ENCODE measurements at places on chromosomes 16 and 17.

DNA sequence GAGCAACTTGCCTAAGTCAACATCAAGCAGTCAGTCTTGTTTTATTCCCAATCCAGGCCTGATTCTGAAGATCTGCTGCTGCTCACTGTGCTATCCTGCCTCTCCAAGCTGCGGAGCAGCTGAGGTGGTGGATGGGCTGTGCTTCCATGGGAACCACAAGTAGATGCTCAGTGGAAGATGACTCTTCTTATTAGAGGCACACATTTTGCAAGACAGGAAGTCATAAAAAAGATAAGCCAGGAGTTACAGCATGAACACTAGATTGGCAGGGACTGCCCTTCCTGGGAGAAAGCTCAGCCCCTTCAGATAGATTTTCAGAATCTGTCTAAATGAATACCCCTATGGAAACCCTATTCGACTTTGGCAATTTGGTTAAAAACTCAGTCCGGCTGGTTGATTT, 143.1 kb downstream of the SHISA6 start:
- DNase-seq: no peak

GRCh38 chr17:45093444-45094110, 32.5 kb downstream of the NMT1 start:
- DNase-seq: no peak

- no peak for DNase-seq
Measured at GRCh38 chr16:85994492-85995490, 95.8 kb downstream of the IRF8 start.

DNA sequence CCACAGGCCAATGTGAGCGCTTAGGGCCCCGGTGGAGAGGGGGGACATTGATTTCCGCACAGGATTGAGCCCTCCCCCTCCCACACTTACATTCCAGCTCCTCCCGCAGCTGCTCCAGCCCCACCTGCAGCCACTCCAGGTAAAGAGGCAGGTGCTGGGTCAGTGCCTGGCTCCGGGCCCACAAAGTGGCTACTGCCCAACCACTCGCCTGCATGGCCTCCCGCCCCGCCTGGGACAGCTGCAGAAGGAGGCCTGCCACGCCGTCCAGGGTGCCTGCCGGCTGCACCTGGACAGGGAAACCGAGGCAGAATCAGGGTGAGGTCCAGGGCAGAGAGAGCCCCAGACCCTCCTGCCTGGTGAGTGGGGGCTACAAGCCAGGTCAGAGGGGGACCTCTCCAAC, 46.3 kb downstream of the RMI2 start:
- no peak for DNase-seq

DNA sequence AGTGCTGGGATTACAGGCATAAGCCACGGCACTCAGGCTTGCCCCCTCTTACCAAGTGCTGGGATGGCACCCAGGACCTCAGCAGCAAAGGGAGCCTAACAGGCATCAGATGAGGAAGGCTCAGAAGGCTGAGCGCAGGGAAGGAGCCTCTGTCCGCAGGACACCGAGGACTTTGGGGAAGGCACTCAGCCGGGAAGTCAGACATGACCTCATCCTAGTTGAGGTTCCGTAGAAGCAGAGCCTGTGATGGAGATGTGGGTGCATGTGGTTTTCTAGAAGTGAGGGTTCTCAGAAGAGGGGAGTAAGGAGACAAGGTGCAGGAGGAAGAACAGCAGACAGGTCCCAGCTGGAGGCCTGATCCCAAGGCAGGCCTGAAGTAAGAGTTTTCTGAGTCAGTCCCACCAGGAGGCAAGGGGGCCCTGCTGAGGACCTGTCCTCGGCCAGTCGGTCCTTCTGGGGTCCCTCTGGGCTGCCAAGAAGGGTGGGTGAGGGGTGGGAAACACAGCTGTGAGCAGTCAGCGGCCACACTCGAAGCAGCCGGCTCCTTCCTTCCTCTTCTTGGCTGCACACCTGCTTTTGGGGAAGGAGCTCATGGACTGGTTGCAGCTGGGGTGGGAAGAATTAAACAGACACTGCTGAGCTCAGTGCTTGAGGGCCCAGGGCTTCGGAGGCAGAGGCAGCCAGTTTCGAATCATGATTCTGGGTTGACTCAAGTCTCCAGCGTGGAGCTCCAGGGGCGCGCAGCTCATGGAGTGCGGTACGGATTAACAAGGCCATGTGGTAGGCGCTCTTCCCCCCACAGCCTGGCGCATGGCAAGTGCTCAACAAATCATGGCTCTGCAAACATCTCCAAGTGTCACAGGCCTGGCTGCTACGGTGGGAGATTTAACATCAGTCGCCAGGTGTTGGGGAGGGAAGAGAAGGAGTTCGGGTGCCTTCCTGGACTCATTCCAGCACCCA, 38.9 kb upstream of the SNN start:
- no peak for DNase-seq

GRCh38 chr16:72978212-72978611, 69.7 kb downstream of the ZFHX3 start:
- DNase-seq: no peak

DNA sequence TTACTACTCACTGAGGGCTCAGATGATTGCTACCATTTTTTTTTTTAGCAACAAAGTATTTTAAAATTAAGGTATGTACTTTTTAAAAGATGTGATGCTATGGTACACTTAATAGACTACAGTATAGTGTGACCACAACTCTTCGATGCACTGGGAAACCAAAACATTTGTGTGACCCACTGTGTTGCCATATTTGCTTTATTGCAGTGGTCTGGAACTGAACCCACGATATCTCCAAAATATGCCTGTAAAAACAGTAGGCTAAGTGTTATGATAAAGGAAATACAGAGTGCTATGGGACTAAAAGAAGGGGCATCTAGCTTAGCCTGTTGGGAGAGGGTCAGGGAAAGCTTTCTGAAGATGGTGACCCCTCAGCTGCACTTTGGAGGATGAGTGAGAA, 41.6 kb upstream of the HNF1B start:
- no peak for DNase-seq

- no peak for DNase-seq
Measured at GRCh38 chr16:82043680-82044584, 8.9 kb downstream of the HSD17B2 start.

DNA sequence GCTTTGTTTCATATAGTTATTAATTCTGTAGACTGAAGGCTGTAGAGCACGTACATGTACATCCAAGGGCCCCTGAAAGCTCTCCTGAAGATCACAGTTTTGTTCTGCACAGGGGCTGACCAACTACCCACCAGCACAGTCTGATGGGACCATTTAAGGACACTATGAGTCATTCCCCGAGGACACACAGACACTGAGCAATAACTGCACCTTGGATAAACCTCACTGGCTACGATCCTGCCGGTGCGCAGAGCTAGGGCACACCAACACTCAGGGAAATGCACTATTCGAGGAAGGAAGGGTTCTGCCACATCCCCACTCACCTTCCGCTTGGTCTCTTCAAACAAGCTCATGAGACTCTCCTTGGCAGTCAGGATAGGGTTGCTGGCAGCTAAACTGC, 20.3 kb downstream of the SMG6 start:
- DNase-seq: no peak

DNA sequence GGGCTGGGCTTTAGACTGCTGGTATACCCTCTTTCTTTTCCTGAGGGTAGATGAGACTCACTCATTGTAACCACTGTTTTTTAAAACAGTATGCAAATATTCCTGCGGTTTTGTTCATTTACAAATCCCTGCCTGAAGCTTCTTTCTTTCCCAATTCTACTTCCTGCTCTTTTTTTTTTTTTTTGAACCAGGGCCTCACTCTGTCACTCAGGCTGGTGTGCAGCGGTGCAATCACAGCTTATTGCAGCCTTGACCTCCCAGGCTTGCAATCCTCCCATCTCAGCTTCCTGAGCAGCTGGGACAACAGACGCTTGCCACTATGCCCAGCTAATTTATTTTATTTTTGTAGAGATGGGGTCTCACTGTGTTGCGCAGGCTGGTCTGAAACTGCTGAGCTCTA, 8.0 kb upstream of the SULT1A1 start:
- no peak for DNase-seq

GRCh38 chr17:18270046-18270931, 9.8 kb downstream of the MIEF2 start:
- DNase-seq: no peak

- DNase-seq: no peak
Measured at GRCh38 chr17:34720760-34721159, 141.4 kb downstream of the TMEM132E start.

- no peak for DNase-seq
Measured at GRCh38 chr17:13204607-13205237, 186.9 kb upstream of the ELAC2 start.

DNA sequence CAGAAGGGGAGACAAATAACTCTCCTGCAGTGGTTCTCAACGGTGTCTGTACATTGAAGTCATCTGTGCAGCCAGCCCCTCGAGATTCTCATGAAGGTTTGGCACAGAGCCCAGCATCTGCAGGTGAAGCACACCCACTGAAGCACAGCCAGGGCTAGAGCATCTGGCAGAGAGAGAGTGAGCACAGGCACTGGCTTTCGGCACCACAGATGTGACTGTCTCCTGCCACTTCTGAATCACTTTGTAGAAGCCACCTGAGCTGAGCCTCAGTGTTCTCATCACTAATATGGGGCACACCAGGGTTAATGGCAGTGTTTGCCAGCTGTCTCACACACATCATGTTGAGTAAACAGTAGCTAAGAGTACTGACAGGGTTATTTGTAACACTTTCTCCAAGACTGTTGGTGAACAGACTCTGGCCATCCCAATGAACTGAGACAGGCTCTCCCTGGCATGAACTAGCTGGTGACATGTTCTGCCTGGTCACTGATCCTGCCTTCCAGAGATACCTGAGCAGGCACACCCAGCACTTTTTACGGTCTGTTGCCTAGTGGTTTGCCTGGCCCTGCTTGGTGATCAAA, 10.9 kb downstream of the HSPB9 start:
- no peak for DNase-seq

DNA sequence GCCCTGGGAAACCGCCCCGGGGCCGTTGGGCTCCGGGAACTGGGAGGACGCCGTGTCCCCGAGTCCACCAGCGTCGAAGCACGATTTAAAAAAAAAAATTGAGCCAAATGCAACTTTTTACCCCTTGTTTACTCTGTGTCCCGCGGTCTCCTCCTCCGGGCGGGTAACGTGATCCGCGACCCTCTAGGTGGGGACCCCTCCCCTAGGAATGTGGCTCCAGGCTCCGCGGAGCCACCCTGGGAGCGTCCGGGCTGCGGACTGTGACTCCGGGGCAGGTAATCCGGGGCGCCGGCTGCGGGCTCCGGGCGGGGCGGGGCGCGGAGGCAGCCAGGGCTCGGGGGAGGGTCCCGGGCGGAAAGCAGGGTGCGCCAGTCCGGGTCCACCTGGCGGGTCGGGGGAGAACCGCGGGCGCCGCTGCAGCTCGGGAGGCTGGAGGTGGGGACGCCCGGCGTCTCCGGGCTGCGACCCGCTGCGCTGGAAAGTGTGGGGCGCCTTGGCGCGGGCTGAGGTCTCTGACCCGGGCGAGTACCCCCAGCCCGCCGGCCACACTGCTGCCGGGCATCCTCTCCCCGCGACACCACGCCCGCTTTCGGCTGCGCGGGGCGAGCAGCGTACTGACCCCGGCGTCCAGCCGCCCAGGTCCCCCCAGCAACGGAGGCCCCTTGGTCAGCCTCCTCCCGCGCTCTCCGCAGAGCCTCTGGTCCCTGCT, 852 bp upstream of the HELZ start:
- DNase-seq: peak; percentile 15

DNA sequence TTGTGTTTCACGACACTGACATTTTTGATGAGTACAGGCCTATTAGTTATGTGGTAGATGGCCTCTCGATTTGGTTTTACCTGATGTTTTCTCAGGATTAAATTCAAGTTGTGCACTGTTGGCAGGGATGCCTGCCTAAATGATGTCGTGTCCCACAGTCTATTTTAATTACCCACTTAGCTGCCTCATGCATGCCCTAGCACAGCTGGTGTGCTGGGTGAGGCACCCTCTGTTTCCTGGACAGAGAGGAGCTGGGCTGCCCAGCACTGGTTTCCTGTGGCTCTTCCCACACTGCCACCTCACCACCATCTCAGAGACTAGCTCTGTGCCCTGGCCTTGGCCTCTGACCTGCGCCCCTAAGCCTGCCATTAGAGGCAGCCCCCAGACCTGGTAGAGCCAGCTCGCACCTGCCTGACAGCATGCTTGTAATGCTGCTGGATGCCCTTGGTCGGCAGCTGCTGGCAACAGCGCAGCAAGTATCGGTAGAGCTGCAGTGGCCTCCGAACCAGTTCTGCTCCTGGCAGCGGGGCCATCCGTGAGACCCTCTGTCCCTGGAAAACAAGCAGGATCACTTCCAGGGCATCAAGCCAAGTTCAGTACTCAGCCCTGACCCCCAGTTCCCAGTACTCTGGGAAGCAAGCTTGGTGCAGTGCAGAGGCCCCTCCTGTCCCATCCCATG, 10.9 kb downstream of the LYRM9 start:
- no peak for DNase-seq

GRCh38 chr17:41392278-41392677, 5.1 kb downstream of the KRT31 start:
- no peak for DNase-seq

- no peak for DNase-seq
Measured at GRCh38 chr16:63415014-63415413, 1378.8 kb upstream of the CDH8 start.

GRCh38 chr16:85240982-85241924, 129.0 kb upstream of the CIBAR2 start:
- DNase-seq: no peak

- no peak for DNase-seq
Measured at GRCh38 chr17:19508577-19508867, 25.1 kb upstream of the SLC47A1 start.

GRCh38 chr17:37506678-37507077, 17.0 kb downstream of the DUSP14 start:
- no peak for DNase-seq

GRCh38 chr17:5203908-5204294, 12.2 kb upstream of the ZNF594 start:
- DNase-seq: no peak

GRCh38 chr17:80781211-80781610, 210.4 kb upstream of the CHMP6 start:
- no peak for DNase-seq

GRCh38 chr17:69437475-69437874, 23.0 kb downstream of the MAP2K6 start:
- no peak for DNase-seq

GRCh38 chr17:70136131-70136530, 33.2 kb upstream of the KCNJ2 start:
- DNase-seq: no peak

Data from stimulated activated CD8-positive, alpha-beta memory T cell treated with anti-CD3 and anti-CD28 coated beads, Interleukin-2, amount 100 ng/mL, for 48 hours (primary cell).